Natural killer cell treated with Interleukin-12 subunit alpha and Interleukin-12 subunit beta and Interleukin-15 and Interleukin-18, amount 100 ng/mL, for 72 hours (primary cell): ENCODE measurements at places on chromosomes 4 and X.

DNA sequence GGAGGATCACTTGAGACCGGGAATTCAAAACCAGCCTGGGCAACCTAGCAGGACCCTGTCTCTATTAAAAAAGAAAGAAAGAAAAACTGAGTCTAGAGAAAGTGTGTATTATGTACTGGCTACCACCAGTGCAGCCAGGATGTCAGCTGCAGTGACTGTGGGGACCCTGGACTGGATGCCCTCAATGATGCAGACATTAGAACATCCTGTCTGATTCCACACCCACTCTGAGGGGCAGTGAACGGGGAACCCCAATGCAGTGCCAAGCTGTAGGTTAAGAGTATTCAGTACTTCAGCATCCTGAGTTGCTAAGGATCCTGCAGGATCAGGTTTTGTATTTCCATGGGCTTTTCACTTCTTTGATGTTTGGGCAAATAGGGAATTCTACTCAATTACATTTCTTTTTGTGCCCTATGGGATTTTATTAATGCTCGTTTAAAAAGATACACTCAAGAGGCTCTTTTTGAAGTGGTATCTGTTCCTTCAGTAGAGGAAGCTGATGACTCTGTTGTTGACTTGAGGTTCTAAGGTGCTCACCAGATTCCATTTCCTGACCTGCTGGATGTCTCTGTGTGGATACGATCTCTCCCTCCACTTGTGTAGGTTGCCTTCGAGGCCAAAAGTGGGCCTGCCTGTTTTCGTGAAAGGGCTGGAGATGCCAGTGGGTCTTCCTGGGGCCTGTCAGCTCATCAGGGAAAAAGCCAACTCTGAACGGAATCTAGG, 85.9 kb upstream of the CLCN4 start:
- H3K27me3 ChIP-seq, result no peaks in the 10 kb centered on the region
- no peaks in the 10 kb centered on the region for H3K4me1 ChIP-seq
- H3K27ac ChIP-seq, result no peak overlapping the region
- no peak for DNase-seq
- peaks cover 6% of the 10 kb centered on the region for H3K36me3 ChIP-seq

DNA sequence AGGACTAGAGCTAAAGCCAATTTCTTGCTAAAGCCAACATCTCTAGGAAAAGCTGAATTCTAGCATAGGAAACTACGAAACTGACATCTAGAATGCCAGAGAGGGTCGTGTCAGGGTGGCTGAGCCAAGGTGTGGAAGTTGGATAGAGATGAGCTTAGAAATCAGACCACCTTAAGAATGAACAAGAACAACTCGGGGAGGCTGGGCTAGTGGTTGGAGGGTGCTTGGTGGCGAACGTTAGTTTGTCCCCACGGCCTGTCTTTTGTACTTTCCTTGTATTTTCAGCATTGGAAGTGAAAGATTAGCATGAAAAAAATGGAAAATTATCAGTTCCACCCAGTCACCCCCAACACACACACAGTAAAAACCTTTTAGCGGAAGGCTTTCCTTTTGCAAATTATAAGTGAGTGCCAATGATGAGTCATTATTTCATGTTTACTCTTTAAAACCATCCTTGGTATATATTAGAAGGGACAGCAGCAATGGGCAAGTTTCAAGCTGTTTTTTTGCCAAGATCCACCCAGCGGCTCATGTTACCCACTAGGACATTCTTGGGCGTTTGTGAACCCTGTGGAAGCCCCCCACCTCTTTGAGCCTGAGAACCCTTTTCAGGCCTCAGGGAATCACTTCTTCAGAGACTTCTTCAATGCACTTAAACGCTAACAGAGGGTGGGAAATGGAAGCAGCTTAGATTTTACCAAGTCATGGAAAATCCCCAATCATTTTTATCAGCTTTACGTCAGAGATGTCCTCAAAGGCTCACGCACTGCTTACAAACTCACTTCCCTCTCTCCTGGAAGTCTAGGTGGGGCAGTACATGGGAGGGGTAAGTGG, 4.9 kb upstream of the PPEF1 start:
- H3K36me3 ChIP-seq, result no peaks in the 10 kb centered on the region
- no peaks in the 10 kb centered on the region for H3K4me1 ChIP-seq
- no peak overlapping the region for H3K4me3 ChIP-seq

DNA sequence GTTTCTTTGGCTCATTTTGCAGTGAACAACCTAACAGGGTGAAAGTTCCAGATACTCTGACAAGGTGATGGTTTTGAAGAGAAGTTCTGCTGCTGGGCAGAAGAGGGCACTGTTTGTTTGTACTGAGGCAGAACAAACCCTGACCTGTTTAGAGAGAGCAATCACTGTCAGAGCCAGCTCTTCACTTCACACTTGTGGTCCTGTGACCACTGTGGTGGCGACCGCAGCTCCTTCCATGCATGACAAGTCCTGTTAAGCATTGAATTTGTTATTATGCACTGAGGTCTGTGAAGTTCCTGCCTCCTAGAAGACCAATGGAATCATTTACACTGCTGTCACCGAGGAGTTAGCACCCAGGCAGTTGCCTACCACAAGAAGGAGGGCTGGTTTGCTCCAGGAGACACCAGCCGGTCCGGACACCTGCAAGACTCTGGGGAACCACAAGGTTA, 86.6 kb downstream of the ZNF330 start:
- H3K36me3 ChIP-seq, result no peaks in the 10 kb centered on the region
- peak; percentile 83 for DNase-seq
- peak overlapping the region; percentile 24 for H3K27ac ChIP-seq
- H3K4me1 ChIP-seq, result peaks cover 10% of the 10 kb centered on the region
- H3K27me3 ChIP-seq, result peaks cover 16% of the 10 kb centered on the region

- no peak overlapping the region for H3K27ac ChIP-seq
- no peak overlapping the region for H3K4me3 ChIP-seq
- H3K27me3 ChIP-seq, result peaks cover 5% of the 10 kb centered on the region
- no peaks in the 10 kb centered on the region for H3K36me3 ChIP-seq
- no peak for DNase-seq
- H3K4me1 ChIP-seq, result no peaks in the 10 kb centered on the region
Measured at GRCh38 chrX:16063141-16063540, 60.2 kb upstream of the GRPR start.

DNA sequence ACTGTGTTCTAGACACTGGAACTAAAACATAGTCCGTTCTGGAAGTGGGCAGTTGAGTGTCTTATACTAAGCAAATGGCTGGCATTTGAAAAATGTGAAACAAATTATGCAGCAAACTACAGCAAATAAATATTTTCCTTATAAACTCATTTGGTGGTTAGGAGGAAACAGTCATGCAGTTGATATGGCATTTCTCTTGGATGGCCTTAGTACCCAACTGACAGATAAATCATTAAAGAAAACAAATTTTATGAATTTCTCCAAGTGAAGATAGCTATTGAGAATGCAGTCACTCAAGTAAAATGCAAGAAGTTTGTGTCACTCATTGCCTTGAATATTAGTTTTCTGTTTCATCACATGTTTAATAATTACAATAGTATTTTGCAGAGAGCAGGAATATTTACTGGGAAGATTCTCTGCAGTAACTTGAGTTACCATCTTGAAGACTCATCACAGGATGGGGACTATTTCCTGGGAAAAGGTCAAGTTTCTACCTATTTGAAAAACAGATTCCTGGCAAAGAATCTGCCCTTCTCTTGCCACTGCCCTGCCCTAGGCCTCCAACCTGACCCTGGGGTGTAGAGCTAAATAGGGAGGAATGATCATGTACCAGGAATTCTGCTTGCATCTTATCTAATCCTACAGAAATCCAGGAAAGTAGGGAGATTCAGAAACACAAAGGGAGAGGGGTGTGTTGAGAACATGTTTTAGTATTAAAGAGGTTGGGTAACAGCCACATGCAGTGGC, 105.9 kb downstream of the SH3RF1 start:
- no peaks in the 10 kb centered on the region for H3K36me3 ChIP-seq
- no peak overlapping the region for H3K4me3 ChIP-seq
- no peak for DNase-seq
- peaks cover 5% of the 10 kb centered on the region for H3K27me3 ChIP-seq
- no peak overlapping the region for H3K27ac ChIP-seq

- no peak overlapping the region for H3K27ac ChIP-seq
- DNase-seq, result no peak
- H3K4me3 ChIP-seq, result no peak overlapping the region
- no peaks in the 10 kb centered on the region for H3K4me1 ChIP-seq
Measured at GRCh38 chr4:182478475-182478874, 235.3 kb downstream of the TENM3 start.

GRCh38 chr4:76960014-76960413, 10.5 kb downstream of the SEPTIN11 start:
- peaks cover 9% of the 10 kb centered on the region for H3K36me3 ChIP-seq
- peaks cover 35% of the 10 kb centered on the region for H3K4me1 ChIP-seq
- H3K27ac ChIP-seq, result no peak overlapping the region
- no peak for DNase-seq
- H3K4me3 ChIP-seq, result no peak overlapping the region

GRCh38 chr4:134777606-134778005, 576.0 kb upstream of the PABPC4L start:
- no peaks in the 10 kb centered on the region for H3K4me1 ChIP-seq
- no peaks in the 10 kb centered on the region for H3K27me3 ChIP-seq
- H3K36me3 ChIP-seq, result no peaks in the 10 kb centered on the region
- no peak for DNase-seq
- no peak overlapping the region for H3K27ac ChIP-seq

- H3K4me3 ChIP-seq, result no peak overlapping the region
- H3K4me1 ChIP-seq, result no peaks in the 10 kb centered on the region
- H3K27me3 ChIP-seq, result no peaks in the 10 kb centered on the region
- H3K36me3 ChIP-seq, result no peaks in the 10 kb centered on the region
Measured at GRCh38 chrX:154464806-154465365, 6.8 kb downstream of the PLXNA3 start.

DNA sequence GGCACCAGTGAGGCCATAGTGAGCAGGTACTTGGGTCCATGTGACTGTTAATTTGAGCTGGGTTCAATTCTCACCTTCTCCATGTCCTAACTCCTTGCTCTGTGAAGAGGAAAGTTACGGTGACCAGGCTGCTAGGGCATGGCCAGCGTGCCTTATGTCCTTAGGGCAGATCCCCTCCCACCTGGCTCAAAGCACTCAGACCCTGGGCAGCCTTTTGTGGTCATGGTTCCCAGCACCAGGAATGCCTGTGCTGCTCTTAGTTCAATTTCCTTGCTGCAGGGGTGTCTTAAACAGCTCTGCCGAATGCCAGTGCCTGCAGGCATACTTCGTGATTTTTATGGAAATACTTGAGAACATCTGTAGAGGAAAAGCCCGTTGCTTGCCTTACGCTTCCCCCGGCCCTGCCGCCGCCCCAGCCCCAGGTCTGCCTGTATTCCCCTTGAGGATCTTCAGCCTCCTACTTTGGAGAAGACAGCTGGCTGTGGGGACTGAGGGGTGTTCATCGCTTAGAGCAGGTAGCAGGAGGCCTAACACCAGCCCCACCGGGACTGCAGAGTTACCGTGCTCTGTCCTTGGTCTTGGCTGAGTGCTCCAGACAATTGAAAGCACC, 3.1 kb upstream of the CDK16 start:
- H3K4me1 ChIP-seq, result peaks cover 40% of the 10 kb centered on the region
- H3K4me3 ChIP-seq, result no peak overlapping the region
- H3K27me3 ChIP-seq, result no peaks in the 10 kb centered on the region
- no peak overlapping the region for H3K27ac ChIP-seq
